Daoy (cell line): ENCODE measurements at places on chromosomes 11 and 22. TPM values are rescaled to one million over a fixed set of nuclear protein-coding genes. Genes with fewer than 3 reads are reported as not detected.
A peak's percentile ranks its signal among the peaks of the same experiment; 100 is the strongest.

- DNase-seq = no peak
Observed at GRCh38 chr22:39617342-39617741, 46.8 kb downstream of the CACNA1I start.

DNA sequence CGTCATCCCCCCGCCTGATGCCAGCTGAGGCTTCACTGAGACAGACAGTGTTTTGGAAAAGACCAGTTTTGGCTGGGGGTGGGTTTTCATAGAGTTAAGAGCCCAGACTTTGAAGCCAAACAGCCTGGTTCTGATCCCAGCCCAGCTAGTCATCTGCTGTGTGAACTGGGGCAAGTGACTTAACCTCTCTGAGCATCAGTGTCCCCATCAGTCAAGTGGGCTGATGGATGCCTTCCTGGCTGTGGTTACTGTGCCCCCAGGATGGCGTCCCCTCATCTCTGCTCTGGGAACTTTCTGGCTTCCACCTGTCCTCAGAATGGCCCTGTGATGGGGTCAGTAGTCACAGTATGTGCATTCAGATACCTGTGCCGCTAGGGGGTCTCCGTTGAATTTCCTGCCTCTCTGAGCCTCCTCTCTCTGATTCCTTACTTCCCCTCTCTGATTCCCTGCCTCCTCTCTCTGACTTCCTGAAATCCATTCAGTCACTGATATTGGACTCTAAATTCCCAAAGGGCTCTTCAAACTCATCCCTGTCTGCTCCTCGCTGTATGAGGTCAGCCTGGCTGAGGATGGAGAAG is 2.4 kb downstream of the RASD2 start:
- DNase-seq = no peak

The UFD1 gene
- 144 and 159 TPM in 2 replicates for total RNA-seq

The MUC2 gene
- total RNA-seq = not detected in 2 replicates

DNA sequence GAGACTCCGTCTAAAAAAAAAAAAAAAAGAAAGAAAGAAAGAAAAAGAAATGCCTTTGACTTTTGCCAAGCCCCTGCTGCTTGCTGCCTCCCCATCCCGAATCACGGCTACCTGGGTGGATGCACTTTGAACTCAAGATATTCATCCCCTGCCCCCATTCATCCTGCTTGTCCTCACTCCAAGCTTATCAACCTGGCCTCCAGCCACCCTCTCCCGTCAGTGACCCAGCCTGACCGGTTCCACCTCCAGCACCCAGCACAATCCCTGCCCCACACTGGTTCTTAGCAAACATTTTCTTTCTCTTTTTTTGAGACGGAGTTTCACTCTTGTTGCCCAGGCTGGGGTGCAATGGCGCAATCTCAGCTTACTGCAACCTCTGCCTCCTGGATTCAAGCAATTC is 44.4 kb downstream of the CYTH4 start:
- DNase-seq = no peak

The PRG2 gene
- not detected in 2 replicates for total RNA-seq

The KIRREL3 gene
- 2.4 and 4.1 TPM in 2 replicates for total RNA-seq

DNA sequence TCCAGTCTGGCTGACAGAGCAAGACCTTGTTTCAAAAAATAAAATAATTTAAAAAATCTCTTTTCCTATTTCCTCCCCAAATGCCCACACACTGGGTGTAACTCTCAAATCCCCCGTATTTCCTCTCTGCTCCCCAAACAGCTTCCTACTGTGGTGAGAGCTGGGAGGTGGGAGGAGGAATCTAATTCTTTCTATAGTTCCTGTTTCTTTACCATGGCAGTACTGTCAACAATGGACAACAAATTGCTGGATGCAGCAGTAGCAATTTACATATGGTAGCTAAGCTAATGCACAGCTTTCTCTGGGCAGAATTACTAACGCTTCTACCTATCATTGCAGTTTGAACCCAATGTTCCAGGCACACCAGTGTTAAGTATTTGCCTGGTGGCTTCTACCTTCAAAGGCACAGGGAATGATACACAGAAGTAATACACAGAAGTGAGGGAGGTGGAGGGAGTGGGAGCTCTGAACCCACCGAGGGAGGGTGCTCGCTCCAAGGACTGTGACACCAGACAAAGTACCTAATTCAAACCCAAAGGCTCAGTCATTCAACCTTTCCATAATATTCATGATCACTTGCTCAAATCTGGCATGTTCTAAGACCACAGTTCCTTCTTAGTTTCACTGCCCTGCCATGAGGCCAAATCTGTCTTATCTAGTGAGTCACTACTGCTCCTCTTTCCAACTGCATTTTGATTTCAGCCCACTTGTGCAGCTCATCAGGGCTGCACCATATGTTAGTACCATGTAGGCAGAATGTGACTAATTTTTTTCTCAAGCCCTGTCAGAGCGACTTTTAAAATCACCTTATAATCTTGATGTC is 37.9 kb downstream of the CELF1 start:
- DNase-seq = peak; percentile 82

DNA sequence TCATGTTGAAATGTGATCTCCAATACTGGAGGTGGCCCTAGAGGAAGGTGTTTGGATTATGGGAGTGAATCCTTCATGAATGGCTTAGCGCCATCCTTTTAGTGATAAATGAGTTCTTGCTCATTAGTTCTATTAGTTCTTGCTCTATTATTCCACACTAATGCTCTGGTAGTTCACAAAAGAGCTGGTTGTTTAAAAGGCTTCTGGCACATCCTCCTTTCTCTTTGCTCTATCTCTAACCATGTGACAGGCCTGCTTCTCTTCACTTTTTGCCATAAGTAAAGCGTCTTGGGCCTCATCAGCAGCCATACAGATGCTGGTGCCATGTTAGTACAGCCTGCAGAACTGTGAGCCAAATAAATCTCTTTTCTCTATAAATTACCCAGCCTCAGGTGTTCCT is 469.9 kb downstream of the GUCY1A2 start:
- no peak for DNase-seq

The OR51I1 gene
- total RNA-seq = not detected in 2 replicates

DNA sequence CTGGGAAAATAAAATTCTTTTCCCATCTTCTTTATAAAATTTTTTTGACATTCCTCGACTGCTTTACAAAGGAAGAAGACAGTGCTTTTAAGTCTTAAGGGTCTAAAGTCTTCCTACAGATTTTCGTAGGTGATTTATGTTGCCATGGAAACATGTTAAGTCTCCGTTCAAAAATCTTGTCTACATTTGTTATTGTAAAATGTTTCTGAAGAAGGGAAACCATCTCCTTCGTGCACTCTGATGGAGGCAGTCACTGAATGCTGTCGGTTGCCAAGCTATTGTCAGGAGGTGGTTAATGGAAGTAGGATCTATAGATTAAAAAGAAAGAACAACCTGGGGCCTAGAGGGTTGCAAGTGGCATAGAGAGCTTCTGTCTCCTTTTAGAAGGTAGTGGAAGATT is 52.6 kb downstream of the MAP6 start:
- DNase-seq = no peak

The P2RY2 gene
- total RNA-seq = 0.74 TPM in 1 of 2 replicates, not detected in the other
